ENCODE measurements at places on chromosomes 6 and 20. TPM values are rescaled to one million over a fixed set of nuclear protein-coding genes. Genes with fewer than 3 reads are reported as not detected.

ZNF334 gene
- total RNA-seq = 4.7 TPM

SLC22A3 gene
- 37.7 TPM for total RNA-seq

TRDN gene
- not detected for total RNA-seq

GSTA3 gene
- 2.1 TPM for total RNA-seq

C6orf141 gene
- total RNA-seq = 4.1 TPM

THBS2 gene
- total RNA-seq = 8.8 TPM

MUC21 gene
- total RNA-seq = 3.8 TPM

FAM110A gene
- 21.4 TPM for total RNA-seq

VSTM2L gene
- total RNA-seq = 14.1 TPM

RAB32 gene
- total RNA-seq = 36.9 TPM

CD24 gene
- total RNA-seq = 33.1 TPM

- no peak overlapping the region for H3K4me3 ChIP-seq
- no peak for DNase-seq
- H3K36me3 ChIP-seq = no peaks in the 10 kb centered on the region
- H3K27me3 ChIP-seq = peaks cover 4% of the 10 kb centered on the region
Measured at GRCh38 chr20:56851552-56851951, 222.4 kb downstream of the TFAP2C start.

DNA sequence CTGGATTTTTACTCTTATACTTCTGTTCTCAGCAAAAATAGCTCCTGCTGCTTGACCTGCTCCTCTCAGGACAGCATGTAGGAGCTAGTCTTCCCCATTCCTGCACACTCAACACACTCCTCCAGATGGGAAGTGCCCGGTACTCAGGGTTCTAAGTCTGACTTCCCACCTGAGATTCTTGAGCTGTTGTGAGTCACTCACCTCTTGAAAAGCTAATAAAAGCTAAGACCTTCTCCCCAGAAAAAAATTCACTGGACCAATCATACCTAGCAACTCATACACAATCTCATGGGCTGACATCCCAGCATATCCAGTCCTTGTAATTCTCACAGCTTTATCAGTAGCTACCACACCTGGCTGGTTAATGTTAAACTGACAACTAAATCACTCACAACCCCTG, 53.5 kb downstream of the TRPC4AP start:
- H3K27ac ChIP-seq = peak overlapping the region; percentile 57
- H3K4me3 ChIP-seq = no peak overlapping the region
- peak; percentile 58 for DNase-seq
- peaks cover 63% of the 10 kb centered on the region for H3K36me3 ChIP-seq

DNA sequence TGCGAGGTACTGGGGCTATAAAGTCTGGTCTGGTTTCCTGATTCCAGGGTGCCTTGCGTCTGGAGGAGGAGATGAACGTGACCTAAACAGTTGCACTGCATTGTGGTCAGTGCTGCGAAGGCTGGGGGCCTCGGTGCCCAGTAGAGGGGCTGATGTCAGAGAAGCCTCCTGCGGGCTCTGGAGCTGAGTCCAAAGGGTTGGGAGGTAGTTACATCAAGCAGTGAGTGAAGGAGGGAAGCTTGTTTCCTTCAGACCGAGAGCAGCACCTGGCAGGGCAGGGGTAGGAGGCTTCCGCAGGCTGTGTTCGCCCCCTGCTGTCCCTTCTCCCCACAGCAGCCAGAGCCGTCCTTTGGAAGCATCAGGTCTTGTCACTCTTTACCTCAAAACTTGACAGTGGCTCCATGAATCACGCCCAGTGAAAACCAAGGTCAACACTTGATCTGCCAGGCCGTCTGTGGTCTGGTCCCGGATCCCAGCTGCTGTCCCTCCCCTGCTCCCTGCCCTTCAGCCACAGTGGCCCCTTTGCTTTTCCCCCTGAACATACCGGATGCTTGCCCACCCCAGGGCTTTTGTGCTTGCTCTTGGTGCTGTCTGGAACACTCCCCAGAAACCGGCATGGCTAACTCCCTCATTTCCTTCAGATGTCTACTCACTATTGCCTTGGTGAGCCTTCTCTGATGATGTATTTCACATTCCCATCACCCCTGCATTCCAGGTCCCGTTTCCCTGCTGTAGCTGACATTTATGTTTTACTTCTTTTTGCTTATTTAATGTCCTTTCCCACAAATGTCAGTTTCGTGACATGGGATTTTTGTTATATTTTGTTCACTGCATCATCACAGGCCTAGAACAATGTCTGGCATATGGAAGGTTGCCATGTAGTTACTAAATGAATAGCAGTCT, 7.0 kb downstream of the DYNLRB1 start:
- peaks cover 53% of the 10 kb centered on the region for H3K36me3 ChIP-seq
- H3K27ac ChIP-seq = peak overlapping the region; percentile 8
- H3K4me1 ChIP-seq = peaks cover 58% of the 10 kb centered on the region
- DNase-seq = no peak

- peak overlapping the region; percentile 62 for H3K4me3 ChIP-seq
- H3K36me3 ChIP-seq = no peaks in the 10 kb centered on the region
- no peak for DNase-seq
- peaks cover 4% of the 10 kb centered on the region for H3K4me1 ChIP-seq
- peaks cover 42% of the 10 kb centered on the region for H3K27me3 ChIP-seq
Measured at GRCh38 chr6:99348288-99349170, 945 bp downstream of the FAXC start.

- peaks cover 23% of the 10 kb centered on the region for H3K4me1 ChIP-seq
- H3K36me3 ChIP-seq = no peaks in the 10 kb centered on the region
- H3K27me3 ChIP-seq = no peaks in the 10 kb centered on the region
Measured at GRCh38 chr6:6915813-6916547, 191.8 kb upstream of the RREB1 start.

- no peak for DNase-seq
- H3K4me3 ChIP-seq = peak overlapping the region; percentile 46
- peaks cover 20% of the 10 kb centered on the region for H3K4me1 ChIP-seq
- peak overlapping the region; percentile 36 for H3K27ac ChIP-seq
- no peaks in the 10 kb centered on the region for H3K36me3 ChIP-seq
- peaks cover 17% of the 10 kb centered on the region for H3K27me3 ChIP-seq
Measured at GRCh38 chr20:44186674-44187053, 324 bp downstream of the JPH2 start.

GRCh38 chr6:151054306-151054705, 185.5 kb upstream of the AKAP12 start:
- DNase-seq = no peak
- no peaks in the 10 kb centered on the region for H3K4me1 ChIP-seq
- no peak overlapping the region for H3K27ac ChIP-seq
- H3K36me3 ChIP-seq = no peaks in the 10 kb centered on the region

GRCh38 chr6:53026526-53026925, 31.4 kb upstream of the GSTA4 start:
- peaks cover 63% of the 10 kb centered on the region for H3K36me3 ChIP-seq
- H3K4me3 ChIP-seq = no peak overlapping the region
- no peaks in the 10 kb centered on the region for H3K4me1 ChIP-seq

GRCh38 chr6:127869183-127869582, 31.7 kb downstream of the THEMIS start:
- no peaks in the 10 kb centered on the region for H3K36me3 ChIP-seq
- H3K4me3 ChIP-seq = no peak overlapping the region
- no peak overlapping the region for H3K27ac ChIP-seq
- no peaks in the 10 kb centered on the region for H3K4me1 ChIP-seq

DNA sequence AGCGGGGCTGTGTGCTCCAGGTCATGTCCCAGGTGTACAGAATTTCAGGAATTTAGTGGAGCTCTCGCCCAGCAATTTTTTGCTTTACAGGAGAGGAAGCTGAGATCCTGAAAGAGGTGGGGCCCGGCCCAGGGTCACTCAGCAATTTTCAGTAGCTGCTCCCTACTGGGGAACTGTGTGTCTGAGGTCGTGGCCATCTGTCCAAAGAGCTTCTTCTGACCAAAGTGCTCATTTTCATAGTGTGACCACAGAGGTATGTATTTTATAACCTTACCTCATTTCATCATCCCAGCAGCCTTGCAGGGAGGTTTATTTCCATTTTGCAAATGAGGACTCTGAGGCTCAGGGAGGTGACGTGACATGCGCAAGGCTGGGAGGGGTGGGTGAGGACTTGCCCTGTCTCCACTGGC, 46.3 kb downstream of the FAM209B start:
- H3K36me3 ChIP-seq = no peaks in the 10 kb centered on the region
- no peak for DNase-seq
- no peak overlapping the region for H3K27ac ChIP-seq
- no peaks in the 10 kb centered on the region for H3K4me1 ChIP-seq
- no peak overlapping the region for H3K4me3 ChIP-seq
- H3K27me3 ChIP-seq = no peaks in the 10 kb centered on the region

- H3K27ac ChIP-seq = no peak overlapping the region
- H3K4me1 ChIP-seq = no peaks in the 10 kb centered on the region
- H3K36me3 ChIP-seq = no peaks in the 10 kb centered on the region
- peaks cover 44% of the 10 kb centered on the region for H3K27me3 ChIP-seq
- no peak overlapping the region for H3K4me3 ChIP-seq
- DNase-seq = no peak
Measured at GRCh38 chr20:56952258-56953047, 314.0 kb downstream of the BMP7 start.

GRCh38 chr6:42389736-42390135, 62.0 kb downstream of the TRERF1 start:
- no peak for DNase-seq
- H3K27me3 ChIP-seq = no peaks in the 10 kb centered on the region
- peak overlapping the region; percentile 26 for H3K27ac ChIP-seq

GRCh38 chr20:40980828-40981310, 47.8 kb upstream of the TOP1 start:
- no peak overlapping the region for H3K4me3 ChIP-seq
- no peaks in the 10 kb centered on the region for H3K36me3 ChIP-seq
- H3K27me3 ChIP-seq = no peaks in the 10 kb centered on the region
- no peak overlapping the region for H3K27ac ChIP-seq
- DNase-seq = no peak

DNA sequence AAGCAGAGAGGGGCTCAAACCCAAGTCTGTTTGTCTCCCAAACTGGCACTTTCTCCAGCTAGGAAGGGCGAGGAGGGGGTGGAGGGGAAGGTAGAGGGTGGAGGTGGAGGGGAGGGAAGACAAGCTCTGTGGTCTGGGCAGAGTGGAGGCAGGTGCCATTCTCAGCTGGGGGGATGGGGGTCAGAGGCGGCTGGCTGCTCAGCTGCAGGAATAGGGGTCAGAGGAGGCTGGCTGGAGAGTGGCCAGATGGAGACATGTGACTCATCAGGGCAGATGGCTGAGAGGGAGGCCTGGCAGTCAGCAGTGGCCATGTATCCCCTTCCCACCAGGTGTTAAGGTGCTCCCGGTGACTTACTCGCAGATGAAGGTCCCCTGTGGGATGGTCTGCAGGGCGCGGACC, 3.5 kb upstream of the SLC44A4 start:
- H3K27me3 ChIP-seq = no peaks in the 10 kb centered on the region
- H3K27ac ChIP-seq = no peak overlapping the region
- peaks cover 2% of the 10 kb centered on the region for H3K4me1 ChIP-seq
- no peak for DNase-seq
- H3K4me3 ChIP-seq = no peak overlapping the region

DNA sequence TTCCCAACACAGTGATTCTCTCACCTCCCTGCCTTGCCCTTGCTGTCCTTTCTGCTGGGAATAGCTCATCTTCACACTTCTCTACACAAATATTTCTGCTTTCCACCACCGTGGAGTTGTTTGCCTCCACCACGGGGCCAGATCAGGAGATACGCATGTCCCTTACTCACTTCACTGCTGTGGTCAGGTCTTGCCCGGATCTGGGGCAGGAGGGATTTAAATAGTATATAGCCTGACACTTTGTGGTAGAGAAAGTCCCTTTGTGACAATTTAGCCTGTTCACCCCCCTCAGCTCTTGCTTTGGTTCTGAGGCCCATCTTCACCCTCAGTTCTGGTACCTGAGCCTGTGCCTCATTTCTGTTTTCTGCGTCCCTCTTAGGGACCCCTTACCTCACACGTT, 92.6 kb upstream of the PREP start:
- no peak overlapping the region for H3K27ac ChIP-seq
- H3K4me3 ChIP-seq = no peak overlapping the region
- H3K36me3 ChIP-seq = no peaks in the 10 kb centered on the region

DNA sequence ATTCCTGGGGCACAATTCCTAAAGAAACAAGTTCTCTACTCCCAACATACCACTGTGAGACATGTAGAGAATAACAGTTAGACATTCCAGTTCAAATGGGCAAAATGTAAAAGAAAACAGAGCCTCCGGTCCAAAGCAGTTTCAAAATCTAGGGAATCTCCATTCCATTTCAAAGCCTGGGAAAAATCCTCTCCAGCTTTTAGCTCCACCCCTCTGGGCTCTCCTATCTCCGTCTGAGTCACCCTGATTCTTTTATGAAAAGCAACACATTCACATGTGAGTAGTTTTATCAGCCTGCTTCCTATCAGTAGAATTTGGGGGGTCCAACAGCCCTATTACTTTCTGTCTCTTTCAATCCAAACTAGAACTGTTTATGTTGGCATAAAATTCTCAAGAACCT, 3.7 kb downstream of the CSNK2A1 start:
- H3K27ac ChIP-seq = no peak overlapping the region
- no peak overlapping the region for H3K4me3 ChIP-seq
- peaks cover 62% of the 10 kb centered on the region for H3K4me1 ChIP-seq
- no peaks in the 10 kb centered on the region for H3K27me3 ChIP-seq
- DNase-seq = no peak

- no peak overlapping the region for H3K4me3 ChIP-seq
- no peaks in the 10 kb centered on the region for H3K27me3 ChIP-seq
- DNase-seq = no peak
- H3K4me1 ChIP-seq = peaks cover 18% of the 10 kb centered on the region
- no peaks in the 10 kb centered on the region for H3K36me3 ChIP-seq
Measured at GRCh38 chr6:169213814-169214520, 39.7 kb downstream of the THBS2 start.

- no peaks in the 10 kb centered on the region for H3K27me3 ChIP-seq
- DNase-seq = no peak
- H3K4me1 ChIP-seq = no peaks in the 10 kb centered on the region
Measured at GRCh38 chr6:112574190-112574589, 227.1 kb downstream of the RFPL4B start.

DNA sequence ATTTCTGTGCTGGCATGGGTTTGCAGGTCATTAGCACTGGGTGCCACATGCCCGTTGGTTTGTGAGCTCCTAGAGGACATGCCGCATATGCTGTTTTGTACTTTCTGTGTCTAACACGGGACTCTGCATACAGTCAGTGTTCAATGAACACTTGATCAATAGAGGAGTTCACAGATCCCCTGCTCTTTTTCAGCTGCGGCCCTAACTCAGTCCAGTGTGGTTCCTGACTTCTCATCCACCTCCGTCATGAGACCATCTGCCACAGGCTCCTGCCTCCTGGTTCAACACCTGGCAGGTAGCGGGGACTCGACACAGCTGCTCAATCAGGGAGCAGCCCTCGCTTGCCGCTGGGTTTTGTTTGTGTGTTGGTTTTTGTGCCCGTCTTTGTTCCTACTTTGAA, 13.8 kb upstream of the BMP7 start:
- no peaks in the 10 kb centered on the region for H3K36me3 ChIP-seq

GRCh38 chr6:1611572-1612298, 2.0 kb downstream of the FOXC1 start:
- no peak for DNase-seq
- no peak overlapping the region for H3K27ac ChIP-seq
- peaks cover 42% of the 10 kb centered on the region for H3K4me1 ChIP-seq
- no peaks in the 10 kb centered on the region for H3K36me3 ChIP-seq

DNA sequence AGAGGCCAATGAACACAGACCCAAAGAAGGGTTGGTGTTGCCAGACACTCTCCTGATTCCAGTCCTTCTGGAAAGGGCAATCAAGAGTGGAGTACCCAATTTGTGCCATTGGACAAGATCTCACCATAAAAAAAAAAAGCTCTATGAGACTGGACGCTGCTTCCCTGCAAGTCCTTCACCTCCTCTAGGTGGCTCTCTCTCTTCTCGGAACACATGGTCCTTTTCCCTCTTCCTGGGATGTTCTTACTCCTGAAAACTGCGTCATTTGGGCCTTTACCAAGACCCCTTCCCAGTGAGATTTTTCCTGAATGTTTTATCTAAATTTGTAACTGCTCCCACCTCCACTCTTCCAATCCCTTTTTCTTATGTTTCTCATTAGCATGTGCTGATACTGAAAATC, 280.8 kb downstream of the FOXA2 start:
- peaks cover 4% of the 10 kb centered on the region for H3K4me1 ChIP-seq
- no peaks in the 10 kb centered on the region for H3K27me3 ChIP-seq
- H3K36me3 ChIP-seq = no peaks in the 10 kb centered on the region
- H3K4me3 ChIP-seq = no peak overlapping the region
- no peak overlapping the region for H3K27ac ChIP-seq
